ENCODE measurements at places on chromosomes 16 and 17.

GRCh38 chr17:48052956-48053757 is 5.0 kb downstream of the NFE2L1 start:
- DNase-seq, result no peak

GRCh38 chr16:27471661-27472060 is 69.7 kb downstream of the IL21R start:
- no peak for DNase-seq

DNA sequence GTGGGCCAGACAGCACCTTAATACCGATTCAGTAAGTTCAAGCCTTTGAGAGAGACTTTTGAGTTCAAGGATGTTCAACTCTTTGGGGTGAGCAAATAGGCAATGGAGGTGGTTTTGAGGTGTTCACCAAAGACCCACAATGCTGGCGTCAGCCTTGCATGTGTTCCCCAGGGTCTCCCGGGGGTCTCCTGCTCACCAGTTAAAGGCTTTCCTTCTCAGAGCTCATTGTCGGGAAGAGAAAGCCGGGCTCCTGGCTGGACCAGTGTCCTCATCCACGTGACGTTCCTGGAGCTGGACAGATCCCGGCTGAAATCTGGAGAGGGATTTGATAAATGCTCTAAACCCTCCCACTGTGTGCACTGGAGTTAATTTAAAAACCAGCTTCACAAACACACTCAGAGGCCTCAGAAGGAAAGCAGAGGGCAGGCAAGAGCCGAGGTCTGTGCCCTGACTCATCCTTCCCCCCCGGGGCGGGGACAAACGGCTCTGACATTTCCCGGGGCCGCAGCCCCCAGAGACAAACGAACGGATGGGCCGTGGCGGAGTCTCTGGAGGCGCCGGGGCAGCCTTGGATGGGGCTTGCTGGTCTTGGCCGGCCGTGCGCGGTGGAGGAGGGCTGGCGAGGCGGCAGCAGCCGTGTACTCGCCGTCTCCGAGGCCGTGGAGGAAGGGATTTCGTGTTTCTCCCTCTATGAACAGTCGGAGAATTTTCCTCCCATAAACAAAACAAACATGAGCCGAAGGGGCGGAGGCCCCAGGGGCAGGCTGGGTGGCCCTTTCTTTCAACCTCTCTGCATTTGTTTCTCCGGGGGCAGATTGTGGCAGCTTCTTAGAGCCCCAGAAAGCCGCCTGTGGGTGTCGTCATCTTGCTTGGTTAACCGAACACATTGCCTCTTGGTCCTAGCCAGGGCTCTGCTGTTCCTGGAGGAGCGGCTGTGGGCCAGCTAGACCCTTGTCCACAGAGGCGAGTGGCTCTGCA is 94.2 kb downstream of the NTN1 start:
- no peak for DNase-seq

GRCh38 chr17:9330611-9331271 is 244.9 kb downstream of the STX8 start:
- DNase-seq, result no peak

GRCh38 chr17:76000755-76001521 is at the start of gene CDK3:
Gene CDK3 (plus strand): TSS chr17:76000855. CDS start chr17:76001426, 571 bp downstream.
- no peak for DNase-seq

DNA sequence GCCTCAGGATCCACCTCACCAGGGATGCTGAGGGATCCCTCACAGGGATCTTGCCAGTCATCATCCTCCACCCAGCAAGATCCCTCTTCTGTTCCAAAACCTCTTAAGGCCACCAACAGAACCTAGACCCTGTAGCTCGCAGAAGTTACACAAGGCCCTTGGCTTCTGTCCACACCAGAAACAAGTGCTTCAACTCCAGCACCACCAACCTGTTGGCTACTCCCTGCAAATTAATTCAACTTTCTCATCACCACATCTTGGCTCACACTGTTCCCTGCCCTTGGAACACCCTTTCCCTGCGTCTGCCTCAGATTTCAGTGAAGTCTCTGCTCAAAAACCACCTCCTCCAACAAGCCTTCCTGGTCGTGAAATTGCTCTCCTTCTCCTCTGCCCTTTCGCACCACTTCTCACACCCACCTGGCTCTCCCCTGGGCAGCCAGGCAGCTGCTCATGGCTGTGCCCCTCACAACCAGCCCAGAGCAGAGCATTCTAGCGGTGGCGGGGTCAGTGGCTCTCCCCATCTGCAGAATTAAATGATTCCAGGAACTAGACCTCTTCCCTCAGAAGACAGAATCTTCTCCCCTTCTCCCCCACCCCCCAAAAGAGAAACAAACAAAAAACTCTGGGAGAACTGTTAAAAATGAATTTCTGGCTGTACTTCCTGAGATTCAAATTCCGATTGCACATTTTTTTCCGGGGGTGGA is 1.8 kb downstream of the PLLP start:
- DNase-seq, result no peak

- DNase-seq, result no peak
These were observed 761.3 kb upstream of the KIF2B start for GRCh38 chr17:53061446-53061845.

GRCh38 chr17:77361986-77362620 is 221.3 kb downstream of the SEC14L1 start:
- no peak for DNase-seq

DNA sequence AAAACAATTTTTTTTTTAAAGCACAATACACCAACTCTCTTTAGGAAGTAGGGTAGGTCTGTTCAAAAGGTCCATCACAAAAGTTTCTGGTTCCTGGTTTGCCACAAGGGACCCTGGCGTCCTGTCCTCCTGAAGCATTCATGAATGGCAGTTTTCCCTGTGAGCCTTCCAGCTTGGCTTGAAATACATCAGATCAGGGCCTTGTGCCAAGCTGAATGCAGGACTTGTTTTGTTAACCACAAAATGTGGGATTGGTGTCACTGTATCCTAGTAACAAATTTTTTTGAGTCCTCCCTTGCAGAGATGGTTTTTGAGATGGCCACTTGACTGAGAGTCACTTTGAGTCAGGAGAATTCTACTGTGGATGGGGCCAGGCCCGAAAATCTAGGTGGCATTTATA is 3.9 kb downstream of the GNAO1 start:
- no peak for DNase-seq

- DNase-seq, result peak; percentile 26
These were observed 563.9 kb downstream of the TOX3 start for GRCh38 chr16:51982715-51983680.

- no peak for DNase-seq
These were observed 136.1 kb downstream of the SPACA3 start for GRCh38 chr17:33127706-33128105.

DNA sequence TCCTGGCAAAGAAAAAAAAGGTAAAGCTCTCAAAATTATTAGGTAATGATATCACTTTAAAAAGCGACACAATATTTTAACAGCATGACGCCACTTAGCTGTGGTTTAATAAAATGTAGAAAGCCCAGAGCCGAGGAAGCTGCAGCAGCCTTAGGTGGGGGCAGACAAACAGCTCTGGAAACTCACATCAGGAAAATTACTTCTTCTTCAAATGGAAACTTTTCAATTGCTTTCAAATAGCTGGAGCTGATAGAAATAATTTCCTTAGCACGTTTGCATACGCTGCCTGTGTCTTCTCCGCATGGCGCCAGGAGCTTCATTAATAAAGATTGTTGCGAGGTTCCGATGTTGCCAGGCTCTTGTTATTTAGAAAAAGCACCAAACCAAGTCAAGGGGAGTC is 835.3 kb upstream of the EEF2KMT start:
- DNase-seq, result no peak

DNA sequence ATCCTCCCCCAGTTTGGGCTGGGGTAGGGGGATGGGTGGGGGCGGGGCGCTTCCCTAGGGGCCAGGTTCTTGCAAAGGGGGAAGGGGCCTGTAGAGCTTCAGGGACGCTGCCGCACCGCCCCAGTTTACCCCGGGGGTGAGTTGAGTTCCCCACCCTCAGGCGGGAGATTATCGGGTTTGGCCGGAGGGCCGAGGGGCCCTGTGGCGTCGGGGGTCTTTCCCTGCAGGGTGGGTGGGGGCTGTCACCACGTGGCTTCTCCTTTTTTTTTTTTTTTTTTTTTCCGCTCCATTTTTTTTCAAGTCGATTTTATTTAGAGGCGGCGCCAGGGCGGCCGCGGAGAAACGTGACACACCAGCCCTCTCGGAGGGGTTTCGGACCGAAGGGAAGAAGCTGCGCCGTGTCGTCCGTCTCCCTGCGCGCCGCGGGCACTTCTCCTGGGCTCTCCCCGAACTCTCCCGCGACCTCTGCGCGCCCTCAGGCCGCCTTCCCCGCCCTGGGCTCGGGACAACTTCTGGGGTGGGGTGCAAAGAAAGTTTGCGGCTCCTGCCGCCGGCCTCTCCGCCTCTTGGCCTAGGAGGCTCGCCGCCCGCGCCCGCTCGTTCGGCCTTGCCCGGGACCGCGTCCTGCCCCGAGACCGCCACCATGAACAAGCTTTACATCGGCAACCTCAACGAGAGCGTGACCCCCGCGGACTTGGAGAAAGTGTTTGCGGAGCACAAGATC is at the start of gene IGF2BP1:
IGF2BP1 (plus strand) TSS at position 283 of the 724 bp plus-strand sequence; CDS start at position 644, 361 bp downstream.
- DNase-seq, result peak; percentile 49

- DNase-seq, result no peak
These were observed 71.7 kb upstream of the CBX4 start for GRCh38 chr17:79910985-79911361.

DNA sequence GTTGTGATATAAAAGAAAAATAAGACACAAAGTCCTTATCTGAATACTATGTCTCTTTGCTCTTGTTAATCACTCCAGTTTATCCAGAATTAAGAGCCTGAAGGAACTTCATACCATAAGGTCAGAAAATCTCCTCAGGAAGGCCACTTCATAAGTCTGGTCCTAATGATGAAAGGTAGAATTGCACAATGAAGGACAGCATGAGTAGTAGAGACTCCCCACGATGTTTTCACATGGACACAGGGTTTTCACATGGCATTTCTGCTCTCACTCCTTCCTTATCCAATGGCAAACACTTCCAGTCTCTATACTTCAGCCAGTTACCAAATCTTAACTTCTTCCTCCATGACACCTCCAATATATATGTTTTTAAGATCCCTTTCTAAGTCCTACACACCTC is 10.2 kb upstream of the C17orf78 start:
- no peak for DNase-seq

GRCh38 chr17:81250286-81251093 is 11.4 kb downstream of the NDUFAF8 start:
- DNase-seq, result no peak

DNA sequence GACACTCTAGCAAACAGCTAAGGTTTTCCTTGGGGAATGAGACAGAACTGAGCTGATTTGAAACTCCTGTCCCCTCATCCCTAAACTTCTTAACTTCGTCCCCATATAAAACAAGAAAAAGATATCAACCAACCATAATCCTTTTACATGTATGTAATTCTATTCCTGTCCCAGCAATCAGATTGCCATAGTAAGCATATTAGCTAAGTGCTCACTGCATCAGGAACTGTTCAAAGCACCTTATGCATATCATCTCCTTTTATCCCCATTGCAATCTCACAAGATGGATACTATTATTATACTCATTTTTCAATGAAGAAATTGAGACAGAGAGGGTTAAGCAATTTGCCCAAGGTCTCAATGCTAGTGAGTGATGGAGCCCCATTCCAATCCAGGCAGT is 6.8 kb downstream of the KIF18B start:
- DNase-seq, result no peak

DNA sequence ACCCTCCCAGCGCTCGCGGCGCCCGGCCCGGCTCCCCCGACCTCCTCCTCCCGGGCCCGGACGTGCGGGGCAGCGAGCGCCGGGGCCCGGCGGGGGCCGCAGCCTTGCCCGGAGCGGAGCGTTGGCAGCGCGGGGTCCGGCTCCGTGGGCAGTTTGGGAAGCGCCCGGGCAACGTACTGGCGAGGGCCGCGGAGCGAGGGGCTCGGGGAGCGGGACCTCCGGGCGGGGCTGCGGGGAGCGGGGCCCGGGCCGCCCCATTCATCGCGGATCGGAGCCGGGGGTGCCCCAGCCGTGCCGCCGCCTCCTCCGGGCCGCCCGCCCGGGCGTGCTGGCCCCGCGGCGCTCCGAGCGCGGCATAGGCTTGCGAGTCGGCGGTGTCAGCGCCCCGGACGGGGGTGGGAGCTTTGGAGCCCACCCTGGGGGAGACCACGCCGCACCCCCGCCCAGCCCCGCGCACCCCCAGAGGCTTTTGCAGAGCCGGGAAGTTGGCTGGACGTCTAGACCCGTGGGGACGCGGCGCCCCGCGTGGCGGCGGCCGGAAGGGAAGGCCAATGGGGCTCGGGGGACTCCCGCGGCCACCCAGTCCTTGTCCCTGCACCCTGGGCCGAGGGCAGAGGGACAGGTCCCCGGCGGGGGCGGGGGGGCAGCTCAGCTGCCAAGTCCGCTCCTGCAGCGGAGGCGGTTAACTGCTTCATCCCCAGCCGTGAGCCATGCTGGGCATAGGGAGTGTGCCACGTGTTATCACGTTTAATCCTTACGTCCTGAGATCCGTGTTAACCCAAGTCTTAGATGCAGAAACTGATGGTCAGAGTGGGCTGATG is 852 bp downstream of the ZNF469 start:
- no peak for DNase-seq

GRCh38 chr16:52552643-52553042 is 5.7 kb upstream of the TOX3 start:
- DNase-seq, result no peak

DNA sequence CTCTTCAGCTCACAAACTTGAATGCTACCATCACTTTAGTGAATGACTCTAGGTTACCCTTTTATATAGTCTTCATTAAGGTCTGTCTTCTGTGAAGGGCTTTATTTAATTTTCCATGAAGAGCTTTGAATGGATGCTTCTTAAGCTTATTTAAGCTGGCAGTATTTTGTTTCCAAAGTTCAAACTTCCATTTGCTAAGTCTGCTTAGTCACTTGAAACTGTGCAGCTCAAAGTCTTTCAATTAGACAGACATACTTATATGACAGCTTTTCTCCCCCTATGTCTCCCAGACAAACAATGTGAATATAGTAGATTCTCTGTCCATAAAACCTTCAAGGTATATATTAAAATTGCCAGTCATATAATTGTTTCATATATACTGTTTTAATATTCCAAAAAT is 23.5 kb downstream of the TXNDC11 start:
- no peak for DNase-seq

- DNase-seq, result no peak
These were observed 486.2 kb upstream of the RBFOX1 start for GRCh38 chr16:6846452-6846851.

DNA sequence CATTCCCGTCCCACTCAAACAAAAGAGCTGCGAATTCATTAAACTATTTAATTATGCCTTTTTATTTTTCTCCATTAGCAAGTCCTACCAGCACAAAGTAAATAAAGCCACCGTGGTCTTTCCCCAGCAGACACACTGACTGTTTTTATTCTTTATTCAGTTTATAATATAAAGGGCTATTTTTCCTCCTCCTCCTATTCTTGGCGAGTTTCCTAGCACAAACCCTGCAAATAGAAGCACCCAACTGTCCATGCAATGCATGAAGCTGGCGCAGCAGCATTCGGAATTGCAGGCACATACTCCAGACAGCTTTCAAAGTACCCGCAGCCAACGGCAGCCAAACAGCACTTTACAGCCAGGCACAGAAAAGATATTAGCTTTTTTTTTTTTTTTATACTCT is 583.4 kb upstream of the PSMD7 start:
- DNase-seq, result no peak

GRCh38 chr16:72926177-72927070 is 121.5 kb downstream of the ZFHX3 start:
- no peak for DNase-seq
